ENCODE measurements at places on chromosomes 11 and 22.
A peak's percentile ranks its signal among the peaks of the same experiment; 100 is the strongest.

GRCh38 chr11:19466314-19466713 lies 225.6 kb upstream of the E2F8 start:
- DNase-seq = no peak

GRCh38 chr11:18798799-18799469 lies 7.3 kb upstream of the PTPN5 start:
- no peak for DNase-seq

DNA sequence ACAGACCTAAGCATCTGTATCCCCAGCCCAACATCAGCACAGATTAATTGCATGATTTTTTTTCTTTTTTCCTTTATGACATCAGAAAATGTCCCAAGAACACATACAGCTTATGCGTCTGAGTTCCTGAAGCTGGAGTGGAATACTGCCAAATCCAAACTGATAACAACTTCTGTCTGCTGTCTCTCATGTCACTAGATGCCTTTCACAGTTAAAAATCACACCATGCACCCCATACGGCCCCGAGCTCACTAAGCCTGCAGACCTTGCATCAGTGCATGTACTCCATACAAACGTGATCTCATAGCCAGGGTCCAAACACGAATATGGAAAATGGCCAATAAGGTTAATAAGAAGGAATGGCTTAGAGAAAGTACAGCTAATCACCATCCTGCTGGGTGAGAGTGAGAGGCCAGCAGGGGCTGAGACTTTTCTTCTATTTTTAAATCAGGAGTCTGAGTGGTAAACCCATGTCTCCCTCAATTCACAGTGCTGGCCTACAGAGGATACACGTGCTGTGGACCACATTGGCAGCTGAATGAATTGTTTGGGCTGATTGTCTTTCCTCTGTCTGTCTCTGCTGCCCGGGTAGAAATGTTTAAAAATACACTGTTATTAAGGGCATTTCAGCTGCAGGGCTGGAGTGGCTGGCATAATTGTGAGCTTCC lies 350.6 kb upstream of the RAG2 start:
- DNase-seq = no peak

GRCh38 chr11:6667733-6668374 lies 12.2 kb upstream of the DCHS1 start:
- DNase-seq = no peak

- no peak for DNase-seq
Observed at GRCh38 chr11:10744206-10744605, 6.8 kb upstream of the CTR9 start.

DNA sequence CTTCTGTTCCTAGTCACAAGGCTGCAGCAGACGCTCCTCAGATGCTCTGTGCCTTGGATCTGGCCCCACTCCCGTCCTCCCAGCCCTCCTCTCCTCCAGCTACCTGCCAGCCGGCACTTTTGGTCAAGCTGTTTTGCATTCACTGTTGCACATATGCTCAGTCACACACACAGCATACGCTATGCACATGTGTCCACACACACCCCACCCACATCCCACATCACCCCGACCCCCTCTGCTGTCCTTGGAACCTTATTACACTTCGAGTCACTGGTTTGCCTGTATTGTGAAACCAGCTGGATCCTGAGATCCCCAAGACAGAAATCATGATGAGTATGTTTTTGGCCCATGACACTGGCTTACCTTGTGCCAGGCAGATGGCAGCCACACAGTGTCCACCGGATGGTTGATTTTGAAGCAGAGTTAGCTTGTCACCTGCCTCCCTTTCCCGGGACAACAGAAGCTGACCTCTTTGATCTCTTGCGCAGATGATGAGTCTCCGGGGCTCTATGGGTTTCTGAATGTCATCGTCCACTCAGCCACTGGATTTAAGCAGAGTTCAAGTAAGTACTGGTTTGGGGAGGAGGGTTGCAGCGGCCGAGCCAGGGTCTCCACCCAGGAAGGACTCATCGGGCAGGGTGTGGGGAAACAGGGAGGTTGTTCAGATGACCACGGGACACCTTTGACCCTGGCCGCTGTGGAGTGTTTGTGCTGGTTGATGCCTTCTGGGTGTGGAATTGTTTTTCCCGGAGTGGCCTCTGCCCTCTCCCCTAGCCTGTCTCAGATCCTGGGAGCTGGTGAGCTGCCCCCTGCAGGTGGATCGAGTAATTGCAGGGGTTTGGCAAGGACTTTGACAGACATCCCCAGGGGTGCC lies 109.8 kb downstream of the BCR start:
- peak; percentile 30 for DNase-seq

DNA sequence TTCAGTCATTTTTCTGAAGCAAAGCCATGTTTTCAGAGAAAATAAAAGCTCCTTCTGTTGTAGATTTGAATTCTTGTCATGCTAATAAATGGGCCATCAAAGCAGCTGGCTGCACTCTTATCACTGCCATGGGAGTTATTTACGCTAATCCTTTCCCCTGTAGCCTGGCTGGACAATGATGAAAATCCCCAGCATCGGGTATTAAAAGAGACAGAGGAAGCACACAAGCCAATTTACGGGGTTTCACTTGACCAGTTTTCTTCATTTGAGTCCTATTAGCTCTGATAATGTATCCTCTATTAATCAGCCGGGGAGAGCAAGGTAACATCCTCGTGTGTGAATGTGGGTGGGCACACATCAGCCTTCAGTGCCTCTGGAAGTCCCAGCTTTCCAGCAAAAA lies 470.2 kb upstream of the API5 start:
- no peak for DNase-seq

- DNase-seq = no peak
Observed at GRCh38 chr11:48043111-48043990, 63.0 kb downstream of the PTPRJ start.

GRCh38 chr11:130783323-130783722 lies 133.0 kb downstream of the SNX19 start:
- DNase-seq = no peak

GRCh38 chr11:2472428-2473186 lies 27.8 kb downstream of the KCNQ1 start:
- DNase-seq = no peak

DNA sequence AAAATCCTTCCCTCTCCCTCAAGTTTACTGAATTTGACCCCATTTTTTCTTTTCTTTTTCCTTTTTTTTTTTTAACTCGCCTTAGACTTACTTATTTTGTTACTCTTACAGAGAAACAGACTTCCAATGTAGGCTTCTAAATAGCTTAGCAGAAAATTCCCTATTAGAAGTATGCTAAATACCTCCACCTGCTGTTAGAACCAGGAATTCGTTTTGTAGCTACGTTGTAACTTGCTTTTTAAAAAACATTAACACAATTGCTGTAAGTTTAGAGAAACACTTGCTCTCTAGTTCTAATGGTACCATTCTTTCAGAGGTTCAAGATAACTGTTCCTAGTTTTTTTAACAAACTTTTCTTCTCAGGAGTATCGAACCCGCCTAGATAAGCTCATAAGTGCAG lies 324.2 kb downstream of the DCDC1 start:
- DNase-seq = no peak

- DNase-seq = no peak
Observed at GRCh38 chr11:15148169-15148568, 33.4 kb downstream of the INSC start.

GRCh38 chr11:118790357-118791110 lies 430 bp downstream of the DDX6 start:
- DNase-seq = peak; percentile 56

- DNase-seq = no peak
Observed at GRCh38 chr22:50722048-50722701, 15.8 kb upstream of the ACR start.

DNA sequence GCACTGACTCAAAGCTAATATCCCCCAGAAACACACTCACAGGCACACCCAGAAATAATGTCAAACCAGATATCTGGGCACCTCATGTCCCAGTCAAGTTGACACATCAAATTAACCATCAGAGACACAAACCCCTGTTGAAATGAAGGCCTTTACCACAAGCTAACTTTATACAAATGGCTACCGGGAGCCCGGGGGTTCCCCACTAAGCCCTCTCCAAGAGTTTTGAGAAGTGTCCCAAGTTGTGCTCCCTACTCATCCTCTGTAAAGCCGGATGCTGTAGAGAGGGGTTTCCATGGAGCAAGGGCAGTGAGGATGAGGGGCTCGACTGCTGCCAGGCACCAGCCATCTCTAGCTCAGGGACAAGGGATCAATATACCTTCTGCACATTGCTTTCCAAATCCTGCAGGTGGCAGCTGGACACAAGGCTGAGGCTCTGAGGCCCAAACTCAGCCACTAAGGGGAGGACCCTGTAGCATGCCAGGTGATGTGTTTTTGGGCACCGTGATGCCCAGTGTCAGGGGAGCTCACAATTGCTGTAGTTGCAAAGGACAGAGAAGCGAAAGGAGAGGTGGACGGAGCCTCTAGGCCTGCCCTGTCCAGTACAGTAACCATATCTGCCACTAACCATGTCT lies 145.7 kb downstream of the TTC17 start:
- no peak for DNase-seq

GRCh38 chr22:42269432-42270175 lies 849 bp downstream of the TCF20 start:
- no peak for DNase-seq

GRCh38 chr11:33321422-33321821 lies 64.2 kb downstream of the HIPK3 start:
- no peak for DNase-seq

DNA sequence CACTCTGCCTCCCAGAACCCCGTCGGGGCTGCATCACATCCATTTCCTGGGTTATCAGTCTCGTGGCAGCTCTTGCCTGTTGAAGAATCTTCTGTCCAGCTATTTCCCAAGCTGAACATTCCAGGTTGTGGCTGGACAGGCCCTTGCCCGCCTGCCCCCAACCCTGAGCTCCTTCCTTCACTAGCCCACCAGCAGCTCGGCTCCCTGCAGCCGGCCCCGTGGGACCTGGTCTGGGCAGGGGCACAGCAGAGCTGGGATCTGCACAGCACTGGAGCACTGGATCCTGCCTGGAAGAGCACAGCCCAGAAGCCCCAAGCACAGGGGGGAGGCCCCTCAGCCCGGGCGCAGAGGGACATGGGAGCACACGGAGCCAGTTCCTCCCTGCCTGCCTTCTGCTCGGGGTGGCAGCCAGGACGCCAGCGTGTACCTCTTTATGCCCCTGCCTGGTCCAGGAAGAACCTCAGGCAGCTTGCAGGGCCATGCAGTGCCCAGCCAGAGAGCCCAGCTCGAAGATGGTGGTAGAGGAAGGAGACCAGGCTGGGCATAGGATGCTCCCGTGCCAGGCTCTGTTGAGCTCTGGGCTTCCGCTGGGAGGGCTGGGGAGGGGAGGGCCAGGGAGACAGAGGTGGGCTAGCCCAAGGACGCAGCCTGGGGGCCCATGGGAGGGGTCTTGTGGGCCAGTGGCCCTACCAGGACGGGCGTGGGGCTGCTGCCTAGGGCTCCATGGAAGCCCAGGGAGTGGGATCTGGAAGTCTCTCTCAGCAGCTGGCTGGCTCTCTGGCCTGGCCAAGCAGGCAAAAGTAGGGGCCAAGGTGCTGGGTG lies 16.6 kb upstream of the GNB1L start:
- DNase-seq = no peak

GRCh38 chr11:122045181-122045586 lies 70.8 kb downstream of the BLID start:
- DNase-seq = peak; percentile 5

- peak; percentile 93 for DNase-seq
Observed at GRCh38 chr22:44701824-44702478, at the start of gene PRR5. TSS of gene PRR5 (plus strand) at chr22:44702204. CDS start at chr22:44702475, 271 bp downstream.

GRCh38 chr11:101668236-101668635 lies 84.4 kb upstream of the TRPC6 start:
- DNase-seq = no peak

DNA sequence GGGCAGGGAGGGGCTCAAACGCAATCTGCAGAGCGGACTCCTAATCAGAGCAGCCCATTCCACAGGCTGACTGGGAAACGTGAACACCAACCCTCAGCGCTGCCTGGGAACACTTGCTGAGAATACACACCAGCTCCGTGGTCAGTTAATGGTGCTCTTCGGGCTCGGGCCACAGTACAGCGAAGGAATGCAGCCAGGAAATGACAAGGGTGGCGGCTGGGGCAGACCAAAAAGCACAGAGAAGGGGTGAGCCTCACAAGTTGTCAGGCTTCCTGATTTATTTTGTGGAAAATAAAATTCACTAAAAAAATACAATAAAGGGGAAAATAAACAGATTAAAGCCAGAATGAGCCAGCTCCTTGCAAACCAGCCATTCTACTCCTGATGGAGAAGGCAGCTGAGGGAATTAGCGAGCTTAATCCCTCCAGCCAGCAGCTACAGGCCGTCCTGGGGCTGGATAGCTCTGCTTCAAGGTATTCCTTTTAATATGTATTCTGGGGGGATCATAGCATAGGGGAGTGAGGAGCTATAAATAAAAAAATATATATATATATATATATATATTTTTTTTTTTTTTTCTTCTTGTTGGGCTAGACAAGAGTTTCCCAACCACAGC lies 165.5 kb upstream of the NTM start:
- DNase-seq = no peak

DNA sequence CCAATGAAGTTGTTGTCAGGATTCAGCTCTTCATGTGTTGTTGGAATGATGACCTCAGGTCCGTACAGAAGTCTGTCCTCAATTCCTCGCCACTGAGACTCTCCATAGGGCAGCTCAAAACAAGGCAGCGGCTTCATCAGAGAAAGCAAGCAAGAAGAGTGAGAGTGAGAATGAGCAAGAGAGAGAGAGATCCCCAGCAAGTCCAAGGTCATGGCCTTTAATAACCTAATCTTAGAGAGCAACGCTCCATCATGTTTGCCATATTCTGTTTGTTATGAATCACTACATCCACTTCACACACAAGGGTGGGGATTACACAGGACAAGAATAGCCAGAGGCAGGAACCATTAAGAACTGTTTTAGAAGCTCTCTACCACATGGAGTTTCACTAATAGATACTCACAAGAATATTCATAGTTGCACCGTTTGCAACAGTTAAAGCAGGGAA lies 23.3 kb upstream of the MMP7 start:
- DNase-seq = no peak

- no peak for DNase-seq
Observed at GRCh38 chr11:134453441-134453840, 41.4 kb upstream of the B3GAT1 start.

- no peak for DNase-seq
Observed at GRCh38 chr22:20212754-20213699, 55.1 kb downstream of the RTN4R start.

DNA sequence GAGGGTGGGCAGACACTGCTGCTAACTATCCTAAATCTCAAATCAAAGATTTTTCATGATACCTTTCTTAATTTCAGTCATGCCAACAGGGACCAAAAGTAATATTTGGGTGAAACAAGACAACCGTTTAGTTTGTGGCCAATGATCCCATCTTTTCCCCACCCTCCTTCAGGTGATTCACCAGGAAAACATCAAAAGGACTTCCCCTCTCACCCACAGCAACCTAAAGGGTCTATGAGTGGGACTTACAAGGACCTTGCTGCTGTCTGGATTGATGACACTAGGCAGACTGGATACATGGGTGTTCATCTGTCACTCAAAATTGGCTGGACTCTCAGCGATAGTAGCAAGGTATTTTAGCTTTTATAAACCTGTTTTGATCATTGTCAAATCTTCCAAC lies 62.0 kb upstream of the ZC3H12C start:
- DNase-seq = no peak

- DNase-seq = no peak
Observed at GRCh38 chr22:32044477-32044876, 1.4 kb downstream of the SLC5A1 start.

Measured in CMK (cell line).